ENCODE measurements at places on chromosomes 5 and 9.
A peak's percentile ranks its signal among the peaks of the same experiment; 100 is the strongest.

DNA sequence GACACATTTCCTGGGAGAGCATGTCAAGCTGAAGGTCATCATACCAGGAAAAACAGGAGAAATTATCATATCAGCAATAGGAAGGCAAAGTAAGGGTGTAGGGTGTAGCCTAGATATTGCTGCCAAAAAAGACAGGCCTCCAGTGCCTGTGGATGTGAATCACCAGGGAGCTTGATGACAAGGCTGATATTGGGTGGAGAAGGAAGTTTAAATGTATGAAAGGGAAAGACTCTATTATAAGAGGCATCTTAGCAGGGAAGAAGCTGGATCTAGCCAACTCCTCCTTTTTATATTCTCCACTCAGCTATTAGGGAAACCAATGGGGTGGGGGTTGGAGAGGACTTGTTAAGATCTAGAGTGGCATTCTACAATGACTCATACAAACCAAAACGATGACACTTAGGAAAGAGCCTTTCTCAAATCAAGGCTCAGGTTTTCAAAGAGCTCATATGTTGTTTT is 13.4 kb upstream of the TXNDC8 start:
- DNase-seq, result no peak

DNA sequence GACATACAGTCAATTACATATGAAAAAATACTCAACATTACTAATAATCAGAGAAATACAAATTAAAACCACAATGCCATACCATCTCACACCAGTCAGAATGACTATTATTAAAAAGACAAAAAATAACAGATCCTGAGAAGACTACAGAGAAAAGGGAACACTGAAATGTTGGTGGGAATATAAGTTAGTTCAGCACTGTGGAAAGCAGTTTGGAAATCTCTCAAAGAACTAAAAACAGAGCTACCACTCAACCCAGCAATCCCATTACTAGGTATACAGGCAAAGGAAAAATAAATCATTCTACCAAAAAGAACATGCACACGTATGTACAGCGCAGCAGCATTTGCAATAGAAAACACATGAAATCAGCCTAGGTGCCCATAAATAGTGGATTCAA is 41.6 kb upstream of the CCNG1 start:
- no peak for DNase-seq

DNA sequence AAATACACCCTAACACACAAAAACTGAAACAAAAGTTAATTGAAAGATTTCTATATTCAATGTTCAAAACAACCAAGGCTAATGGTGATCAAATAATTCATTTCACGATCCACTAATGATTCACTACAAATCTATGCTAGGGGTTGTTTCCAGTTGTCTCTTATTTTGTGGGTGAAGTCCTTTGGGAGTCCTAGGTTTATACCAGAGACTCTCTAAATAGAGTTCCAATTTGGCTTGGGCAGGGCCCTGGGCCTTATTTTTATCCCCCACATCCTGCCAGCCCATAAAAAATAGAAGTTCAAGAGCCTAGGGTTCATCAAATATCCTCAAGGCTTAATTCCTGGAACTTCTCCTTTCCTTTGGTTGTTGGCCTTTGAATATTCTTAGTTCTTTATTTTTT is 26.1 kb downstream of the SREK1IP1 start:
- DNase-seq, result no peak

DNA sequence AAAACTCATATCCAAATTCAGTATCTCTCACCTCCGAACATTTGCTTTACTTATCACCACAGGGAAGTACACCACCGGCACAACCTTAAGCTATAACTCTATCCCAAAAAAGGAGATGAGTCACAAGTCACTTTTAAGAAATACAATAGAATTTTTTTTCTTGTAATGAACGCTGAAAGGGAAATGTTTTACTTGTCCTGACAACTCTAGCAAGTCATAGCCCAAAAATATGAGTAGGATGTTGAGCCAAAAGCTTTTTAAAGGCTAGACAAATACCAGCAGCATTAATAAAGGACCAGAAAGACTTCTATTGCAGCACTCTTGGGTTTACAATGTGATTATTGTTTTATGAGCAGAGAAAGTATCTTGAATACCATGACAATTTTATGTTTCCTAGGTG is 147.3 kb upstream of the FST start:
- DNase-seq, result no peak

DNA sequence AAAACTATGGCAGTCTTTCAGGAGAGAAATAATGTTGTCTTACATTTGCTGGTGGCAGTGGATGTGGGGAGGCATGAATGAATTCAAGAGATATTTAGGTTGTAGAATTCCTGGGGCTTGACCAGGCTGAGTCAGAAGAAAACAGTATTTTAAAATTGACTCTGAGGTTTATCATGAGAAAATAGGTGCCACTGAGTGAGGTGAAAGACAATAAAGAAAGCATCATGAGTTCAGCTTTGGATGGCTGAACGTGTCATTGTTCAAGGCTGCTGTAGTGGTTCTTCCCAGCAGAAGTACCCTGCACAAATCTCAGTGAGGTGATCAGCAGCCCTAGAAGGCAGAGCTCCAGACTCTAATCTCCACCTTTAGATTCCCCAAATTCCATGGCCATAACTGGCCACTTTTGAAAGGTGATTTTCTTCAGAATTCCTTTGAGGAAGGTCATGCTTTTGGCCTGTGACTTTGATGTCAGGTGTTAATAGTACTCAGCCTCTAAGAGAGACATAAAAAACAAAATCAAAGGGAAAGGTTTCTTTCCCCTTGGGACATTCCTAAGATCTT is 395.4 kb downstream of the NTRK2 start:
- DNase-seq, result no peak

DNA sequence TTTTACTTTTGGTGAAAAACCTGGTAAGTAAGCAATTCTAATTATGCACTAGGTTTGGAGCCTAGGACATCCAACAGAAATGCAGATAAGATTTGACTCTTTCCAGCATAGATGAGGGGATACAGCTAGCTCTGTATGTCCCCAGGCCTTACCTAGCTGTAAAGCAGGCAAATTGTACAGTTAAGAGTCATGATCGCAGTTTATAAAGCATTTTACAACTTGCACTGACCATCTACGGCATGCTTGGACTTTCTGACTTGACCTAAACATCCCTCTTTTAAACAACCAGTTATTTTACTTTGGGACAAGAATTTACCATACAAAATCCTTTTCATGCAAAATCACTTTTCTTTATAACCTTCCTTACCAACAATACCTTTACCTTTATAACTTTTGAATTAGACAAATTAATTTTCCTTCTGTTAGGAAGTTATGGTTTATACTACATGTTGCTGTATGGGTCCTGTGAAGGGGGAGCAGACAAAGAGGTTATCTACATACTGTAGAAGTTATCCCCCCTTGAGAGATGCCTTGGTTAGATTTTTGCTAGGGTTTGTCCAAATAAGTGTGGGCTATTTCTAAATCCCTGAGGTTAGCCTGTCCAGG is 36.8 kb downstream of the FGD3 start:
- no peak for DNase-seq

GRCh38 chr9:19231126-19231903 is 822 bp downstream of the DENND4C start:
- DNase-seq, result peak; percentile 27

GRCh38 chr9:42388146-42388690 is 204.8 kb downstream of the SPATA31A6 start:
- no peak for DNase-seq

DNA sequence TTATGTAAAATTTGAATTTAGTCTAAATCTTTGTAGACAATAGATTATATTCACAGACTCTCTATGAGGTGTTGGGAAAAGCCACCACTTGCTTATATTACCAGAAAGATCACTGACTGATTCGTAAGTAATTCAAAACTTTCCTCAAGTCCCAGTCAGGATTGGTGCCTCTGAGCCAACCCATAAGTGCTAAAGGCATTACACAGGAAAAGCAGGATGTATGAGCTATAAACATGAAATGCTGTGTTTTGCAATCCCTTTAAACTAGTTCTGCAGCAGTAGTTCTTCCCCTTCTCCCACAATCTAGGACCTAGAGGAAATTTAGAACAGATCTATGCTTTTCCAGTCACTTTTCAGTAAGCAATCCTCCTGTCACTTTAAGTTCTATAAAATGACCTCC is 48.0 kb downstream of the SHLD3 start:
- no peak for DNase-seq

DNA sequence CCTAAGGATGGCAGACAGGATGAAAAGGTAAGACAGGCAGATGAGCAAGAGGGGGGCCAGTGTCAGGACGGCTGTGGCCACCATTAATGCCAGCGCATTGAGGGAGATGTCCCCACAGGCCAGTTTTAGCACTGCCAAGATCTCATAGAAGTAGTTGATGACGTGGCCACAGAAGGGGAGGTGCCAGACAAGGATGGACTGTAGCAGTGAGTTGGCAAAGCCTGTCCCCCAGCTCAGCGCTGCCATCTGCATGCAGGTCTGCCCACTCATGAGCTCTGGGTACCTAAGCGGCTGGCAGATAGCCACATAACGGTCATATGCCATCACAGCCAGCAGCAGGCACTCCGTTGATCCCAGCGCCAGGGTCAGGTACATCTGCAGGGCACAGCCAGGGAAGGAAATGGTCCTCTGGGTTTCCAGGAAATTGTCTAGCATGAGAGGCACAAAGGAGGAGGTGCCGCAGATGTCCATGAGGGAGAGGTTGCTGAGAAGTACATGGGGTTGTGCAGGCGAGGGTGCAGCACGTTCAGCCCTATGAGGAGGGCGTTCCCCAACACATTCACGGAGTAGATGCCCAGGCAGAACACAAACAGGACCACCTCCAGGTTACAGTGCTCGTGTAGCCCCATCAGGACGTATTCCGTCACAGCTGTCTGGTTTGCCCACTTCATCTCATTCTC is 10.8 kb downstream of the OR13J1 start:
- DNase-seq, result peak; percentile 37

- DNase-seq, result no peak
Observed at GRCh38 chr9:39588500-39589137, 233.2 kb downstream of the SPATA31A1 start.

- DNase-seq, result peak; percentile 60
Observed at GRCh38 chr9:70602321-70603019, 188.0 kb upstream of the KLF9 start.

- DNase-seq, result no peak
Observed at GRCh38 chr5:178081571-178082243, 31.6 kb upstream of the N4BP3 start.

DNA sequence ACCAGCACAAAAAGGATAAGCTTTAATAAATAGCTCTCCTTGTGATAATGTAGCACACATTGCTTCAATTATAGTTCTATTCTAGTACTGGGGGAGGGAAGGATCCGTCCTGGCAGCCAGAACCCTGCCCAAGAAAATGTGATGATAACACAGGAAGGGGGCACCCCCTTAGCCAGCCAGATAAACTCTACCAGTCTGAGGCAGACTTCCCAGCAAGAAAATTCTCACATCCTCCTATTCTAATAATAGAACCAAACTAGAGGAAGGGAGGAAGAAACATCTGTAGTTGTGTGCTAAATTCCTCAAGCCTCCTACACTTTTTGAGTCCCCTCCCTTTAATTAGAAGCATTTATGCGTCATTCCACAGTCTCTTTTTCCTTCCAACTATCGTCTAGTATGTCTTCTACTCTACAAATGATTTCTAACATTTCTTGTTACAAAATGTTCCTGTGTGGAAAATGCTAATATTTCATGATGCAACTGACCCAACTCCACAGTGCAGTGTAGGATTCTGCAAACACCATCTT is 261.0 kb downstream of the SEMA5A start:
- no peak for DNase-seq

DNA sequence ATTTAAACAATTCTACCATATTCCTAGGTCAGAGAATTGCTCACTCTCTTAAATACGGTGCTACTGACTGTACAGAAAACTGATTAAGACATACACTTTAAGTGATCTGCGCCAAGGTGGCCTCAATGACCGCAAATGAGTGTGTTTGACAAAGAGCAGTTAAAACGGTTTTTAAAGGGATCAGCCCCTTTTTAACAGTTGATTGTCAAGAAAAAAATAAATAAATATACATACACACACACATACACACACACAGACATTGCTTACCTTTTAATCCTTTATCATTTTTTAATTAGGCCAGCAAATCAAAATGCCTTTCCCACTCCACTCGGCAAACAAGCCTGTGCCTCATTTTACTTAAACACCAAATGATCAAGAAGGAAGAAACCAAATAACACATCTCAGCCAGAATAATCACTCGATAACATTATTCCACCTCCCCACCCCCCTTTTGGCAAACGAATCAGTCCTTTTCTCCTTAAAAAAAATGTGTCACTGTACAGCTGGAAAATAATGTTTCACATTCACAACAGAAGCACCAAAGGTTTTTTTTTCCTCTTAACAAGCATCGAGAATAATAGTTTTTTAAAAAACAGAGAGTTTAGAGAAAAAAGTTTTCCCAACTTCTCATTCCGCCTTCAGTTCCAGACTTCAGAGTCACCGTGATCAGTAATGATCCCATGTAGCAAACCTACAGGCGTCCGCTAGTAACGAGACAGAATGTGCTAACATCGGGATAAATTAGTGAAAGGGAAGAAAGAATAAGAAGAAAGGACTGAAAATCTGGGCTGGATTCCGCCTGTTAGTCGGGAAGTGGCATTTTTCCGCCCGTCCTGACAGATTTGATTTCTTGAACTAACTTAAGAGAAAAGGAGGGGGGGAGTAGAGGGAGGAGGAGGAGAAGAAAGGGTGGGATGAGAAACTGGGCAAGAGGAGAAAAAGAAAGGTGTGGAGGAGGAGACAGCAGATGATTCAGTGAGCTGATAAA is at the start of gene ZNF608:
TSS of gene ZNF608 (minus strand) at position 712 of the 988 bp plus-strand sequence. CDS start 1,650 bp downstream, outside the sequence.
- DNase-seq, result no peak

Data from hematopoietic multipotent progenitor cell treated with erythropoietin and hydrocortisone succinate and interleukin-3 and kit ligand, for 17 days (in vitro differentiated cells).